ENCODE measurements at places on chromosomes 3 and 15. TPM values are rescaled to one million over a fixed set of nuclear protein-coding genes. Genes with fewer than 3 reads are reported as not detected.
A peak's percentile ranks its signal among the peaks of the same experiment; 100 is the strongest.

Gene TMC3
- not detected for total RNA-seq

GRCh38 chr15:95718441-95718840 lies 612.1 kb upstream of the NR2F2 start:
- H3K27ac ChIP-seq = no peak overlapping the region
- H3K27me3 ChIP-seq = no peaks in the 10 kb centered on the region
- H3K4me3 ChIP-seq = no peak overlapping the region
- no peak for DNase-seq
- no peaks in the 10 kb centered on the region for H3K36me3 ChIP-seq
- H3K4me1 ChIP-seq = no peaks in the 10 kb centered on the region

DNA sequence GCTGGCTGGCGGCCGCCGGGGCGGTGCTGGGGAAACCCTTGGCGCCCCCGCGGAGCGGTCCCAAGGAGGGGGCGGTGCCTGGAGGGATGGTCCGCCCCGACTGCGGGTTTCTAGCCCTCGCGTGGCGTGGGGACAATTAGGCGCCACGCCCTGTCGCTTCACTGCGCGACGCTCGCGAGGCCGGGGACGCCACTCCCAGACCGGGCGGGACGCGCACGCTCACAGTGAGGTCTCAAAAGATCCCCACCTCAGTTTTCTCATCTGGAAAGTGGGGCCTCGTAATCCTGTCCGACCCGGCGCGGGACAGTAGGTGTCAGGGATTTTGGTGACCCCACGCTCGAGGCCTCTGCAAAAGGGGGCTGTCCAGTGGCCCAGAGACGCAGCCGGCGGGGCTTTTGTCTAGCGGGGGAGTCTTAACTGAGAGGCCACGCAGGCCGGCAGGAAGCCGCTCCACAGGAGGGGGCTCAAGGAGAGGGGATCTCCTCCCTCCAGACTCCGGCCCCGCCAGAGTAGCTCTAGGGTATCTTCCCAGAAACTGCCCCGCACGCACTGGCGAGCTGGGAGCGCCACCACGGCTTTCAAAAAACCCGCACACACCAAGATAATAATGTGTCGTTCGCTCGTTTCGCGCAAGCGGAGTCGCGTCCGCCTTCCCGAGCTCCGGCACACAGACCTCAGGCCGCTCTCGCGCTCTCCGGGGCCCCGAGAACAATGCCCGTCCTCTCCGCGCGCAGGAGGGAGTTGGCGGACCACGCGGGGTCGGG lies 710 bp upstream of the CLK3 start:
- no peaks in the 10 kb centered on the region for H3K27me3 ChIP-seq
- DNase-seq = no peak
- peaks cover 11% of the 10 kb centered on the region for H3K36me3 ChIP-seq
- H3K4me1 ChIP-seq = peaks cover 24% of the 10 kb centered on the region
- peak overlapping the region; percentile 96 for H3K27ac ChIP-seq

DNA sequence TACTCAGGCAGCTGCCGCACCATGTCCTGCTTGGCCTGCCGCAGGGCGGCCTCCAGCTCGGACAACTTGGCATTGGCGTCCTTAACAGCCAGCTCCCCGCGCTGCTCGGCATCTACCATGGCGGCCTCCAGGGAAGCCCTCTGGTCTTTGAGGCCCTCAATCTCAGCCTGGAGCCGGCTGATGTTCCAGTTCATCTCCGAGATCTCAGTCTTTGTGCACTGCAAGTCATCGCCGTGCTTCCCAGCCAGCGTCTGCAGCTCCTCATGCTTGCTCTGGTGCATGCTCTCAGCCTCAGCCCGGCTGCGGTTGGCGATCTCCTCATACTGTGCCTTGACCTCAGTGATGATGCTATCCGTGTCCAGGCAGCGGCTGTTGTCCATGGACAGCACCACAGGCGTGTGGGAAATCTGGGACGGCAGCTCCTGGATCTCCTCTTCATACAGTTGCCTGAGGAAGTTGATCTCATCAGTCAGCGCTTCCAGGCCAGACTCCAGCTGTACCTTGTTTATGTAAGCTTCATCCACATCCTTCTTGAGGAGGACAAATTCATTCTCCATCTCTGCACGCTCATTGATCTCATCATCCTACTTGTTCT lies 15.5 kb upstream of the PSTPIP1 start:
- no peaks in the 10 kb centered on the region for H3K36me3 ChIP-seq
- H3K27me3 ChIP-seq = no peaks in the 10 kb centered on the region
- no peak overlapping the region for H3K4me3 ChIP-seq
- H3K27ac ChIP-seq = no peak overlapping the region

Gene TGM5
- not detected for total RNA-seq

Gene C3orf85
- not detected for total RNA-seq

GRCh38 chr3:38030126-38031021 lies 932 bp upstream of the PLCD1 start:
- H3K36me3 ChIP-seq = no peaks in the 10 kb centered on the region
- peak; percentile 50 for DNase-seq
- peak overlapping the region; percentile 82 for H3K4me3 ChIP-seq
- peaks cover 36% of the 10 kb centered on the region for H3K27me3 ChIP-seq
- no peak overlapping the region for H3K27ac ChIP-seq

DNA sequence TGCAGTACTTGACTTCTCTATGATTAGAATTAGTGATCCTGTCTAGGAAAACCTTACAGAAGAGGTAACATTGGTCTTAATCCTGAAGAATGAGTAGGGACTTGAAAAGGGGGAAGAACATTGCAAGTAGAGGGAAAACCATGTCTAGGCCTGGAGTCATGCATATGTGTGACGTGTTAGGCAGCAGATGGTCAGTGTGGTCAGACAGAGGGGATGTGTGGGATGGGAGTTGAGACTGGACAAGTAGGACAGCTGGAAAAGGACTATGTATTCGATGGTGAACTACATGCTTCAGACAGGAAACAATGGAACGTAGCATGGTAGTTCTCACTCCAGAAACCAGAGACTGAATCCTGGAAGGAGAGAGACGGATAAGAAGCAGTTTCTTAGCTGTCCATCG lies 235.6 kb upstream of the LRTM1 start:
- no peak overlapping the region for H3K27ac ChIP-seq
- H3K27me3 ChIP-seq = no peaks in the 10 kb centered on the region
- H3K4me1 ChIP-seq = no peaks in the 10 kb centered on the region
- no peaks in the 10 kb centered on the region for H3K36me3 ChIP-seq
- no peak for DNase-seq

Gene FGF7
- not detected for total RNA-seq

Gene ZNF80
- total RNA-seq = not detected

- no peak overlapping the region for H3K4me3 ChIP-seq
- no peak for DNase-seq
- no peaks in the 10 kb centered on the region for H3K4me1 ChIP-seq
- H3K27ac ChIP-seq = no peak overlapping the region
Measured at GRCh38 chr3:190673148-190673547, 159.3 kb downstream of the IL1RAP start.

GRCh38 chr3:26964836-26965235 lies 342.3 kb downstream of the LRRC3B start:
- H3K4me1 ChIP-seq = no peaks in the 10 kb centered on the region
- DNase-seq = no peak
- H3K36me3 ChIP-seq = no peaks in the 10 kb centered on the region
- H3K27me3 ChIP-seq = no peaks in the 10 kb centered on the region
- no peak overlapping the region for H3K4me3 ChIP-seq
- no peak overlapping the region for H3K27ac ChIP-seq

Gene IL17RB
- total RNA-seq = 6.2 TPM

- no peak overlapping the region for H3K4me3 ChIP-seq
- DNase-seq = no peak
- peaks cover 5% of the 10 kb centered on the region for H3K4me1 ChIP-seq
- H3K36me3 ChIP-seq = peaks cover 70% of the 10 kb centered on the region
Measured at GRCh38 chr3:138678086-138678485, 69.5 kb downstream of the FAIM start.

DNA sequence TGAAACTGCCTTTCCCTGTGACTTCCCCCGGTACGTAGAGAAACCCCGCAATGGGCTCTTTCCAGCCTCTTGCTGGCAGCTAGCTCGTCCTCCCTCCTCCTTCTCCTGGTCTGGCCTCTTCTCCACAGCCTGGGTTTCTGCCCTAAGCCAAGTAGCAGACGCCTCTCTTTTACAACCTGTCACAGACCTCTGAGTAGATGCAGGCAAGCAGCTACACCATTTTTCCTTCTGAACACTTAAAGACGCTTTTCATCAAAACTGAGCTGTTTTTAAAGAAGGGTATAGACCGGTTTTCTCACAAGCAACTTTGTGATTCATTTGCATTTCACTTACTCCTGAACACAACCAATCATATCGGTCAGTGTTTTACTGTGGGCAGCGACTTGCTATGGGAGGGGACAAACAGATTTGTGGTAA lies 32.0 kb downstream of the ADAMTSL3 start:
- DNase-seq = no peak
- no peak overlapping the region for H3K27ac ChIP-seq
- H3K27me3 ChIP-seq = no peaks in the 10 kb centered on the region
- H3K4me3 ChIP-seq = no peak overlapping the region
- no peaks in the 10 kb centered on the region for H3K4me1 ChIP-seq

DNA sequence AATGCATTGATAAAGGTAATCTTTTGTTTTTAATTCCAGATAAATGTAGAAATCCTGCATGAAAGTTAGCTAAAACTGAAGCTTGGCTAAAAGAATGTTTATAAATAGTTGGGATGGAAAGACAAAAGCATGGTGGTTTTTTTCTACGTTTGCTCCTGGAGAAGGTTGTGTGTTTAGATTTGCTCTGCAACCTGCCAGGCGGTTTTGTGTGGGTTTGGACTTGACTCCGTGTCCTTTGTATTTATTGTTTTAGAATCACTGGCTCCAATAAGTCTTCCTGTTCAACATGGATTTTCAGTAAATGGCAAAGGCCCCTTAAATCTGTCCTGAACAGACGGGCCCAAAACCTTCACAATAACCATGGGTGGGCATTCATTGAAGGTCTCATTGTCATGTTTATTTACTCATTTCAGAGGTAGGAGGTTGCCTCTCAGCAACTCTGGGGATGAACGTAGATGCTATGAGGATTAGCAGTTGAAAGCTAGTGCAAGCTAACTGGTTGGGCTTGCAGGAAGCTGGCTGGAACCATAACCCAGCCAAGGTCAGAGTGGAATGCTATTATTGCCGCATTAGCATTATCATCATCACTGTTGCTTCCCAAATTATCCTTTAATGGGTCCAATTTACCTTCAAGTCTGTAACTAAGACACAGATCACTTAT lies 60.6 kb upstream of the ADAMTS9 start:
- no peak overlapping the region for H3K27ac ChIP-seq
- peak; percentile 60 for DNase-seq
- H3K4me3 ChIP-seq = no peak overlapping the region
- H3K4me1 ChIP-seq = peaks cover 5% of the 10 kb centered on the region

GRCh38 chr3:129063841-129064482 lies 3.4 kb downstream of the GP9 start:
- no peak overlapping the region for H3K27ac ChIP-seq
- no peaks in the 10 kb centered on the region for H3K27me3 ChIP-seq
- H3K36me3 ChIP-seq = no peaks in the 10 kb centered on the region
- DNase-seq = peak; percentile 39
- no peaks in the 10 kb centered on the region for H3K4me1 ChIP-seq

Gene TCAIM
- 23.2 TPM for total RNA-seq

Gene LRRC15
- total RNA-seq = not detected

- H3K4me3 ChIP-seq = no peak overlapping the region
- DNase-seq = no peak
- H3K36me3 ChIP-seq = no peaks in the 10 kb centered on the region
- H3K27me3 ChIP-seq = no peaks in the 10 kb centered on the region
- no peak overlapping the region for H3K27ac ChIP-seq
- no peaks in the 10 kb centered on the region for H3K4me1 ChIP-seq
Measured at GRCh38 chr3:73470860-73471259, 153.9 kb downstream of the PDZRN3 start.

Gene IL5RA
- not detected for total RNA-seq

DNA sequence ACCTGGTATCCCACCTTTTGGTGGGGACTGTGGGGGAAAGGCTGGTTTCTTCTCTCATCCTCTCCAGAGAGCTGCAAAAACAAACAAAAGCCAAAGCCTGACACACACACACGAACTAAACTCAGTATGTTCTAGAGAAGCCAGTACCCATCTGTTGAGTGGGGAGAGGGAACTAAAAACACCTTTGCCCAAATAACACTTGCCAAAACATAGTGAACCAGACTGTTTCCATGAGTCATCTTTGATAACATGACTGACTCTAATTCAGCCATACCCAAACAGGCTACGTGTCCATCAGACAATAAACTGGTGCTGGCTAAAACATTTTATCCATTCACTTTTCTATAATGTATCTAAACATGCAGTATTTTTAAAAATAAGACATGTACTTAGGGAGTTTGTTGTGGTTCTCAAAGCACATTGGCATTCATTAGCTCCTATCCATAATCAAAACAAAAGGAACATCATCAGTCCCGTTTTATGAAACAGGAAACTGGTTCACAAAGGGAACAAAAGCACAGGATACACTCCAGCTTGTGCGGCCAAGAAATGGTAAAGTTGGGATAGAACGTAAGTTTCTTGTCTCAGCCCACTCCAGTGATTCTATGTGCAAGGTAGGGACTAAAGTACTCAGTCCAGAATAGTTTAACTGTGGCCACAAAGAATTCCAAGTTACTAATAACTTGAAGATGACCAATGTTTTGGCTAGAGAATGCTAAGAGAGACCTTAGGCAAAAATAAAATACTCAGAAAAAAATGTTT lies 16.1 kb downstream of the LYSMD2 start:
- peaks cover 2% of the 10 kb centered on the region for H3K4me1 ChIP-seq
- H3K4me3 ChIP-seq = no peak overlapping the region
- no peak overlapping the region for H3K27ac ChIP-seq
- no peaks in the 10 kb centered on the region for H3K27me3 ChIP-seq
- H3K36me3 ChIP-seq = no peaks in the 10 kb centered on the region

DNA sequence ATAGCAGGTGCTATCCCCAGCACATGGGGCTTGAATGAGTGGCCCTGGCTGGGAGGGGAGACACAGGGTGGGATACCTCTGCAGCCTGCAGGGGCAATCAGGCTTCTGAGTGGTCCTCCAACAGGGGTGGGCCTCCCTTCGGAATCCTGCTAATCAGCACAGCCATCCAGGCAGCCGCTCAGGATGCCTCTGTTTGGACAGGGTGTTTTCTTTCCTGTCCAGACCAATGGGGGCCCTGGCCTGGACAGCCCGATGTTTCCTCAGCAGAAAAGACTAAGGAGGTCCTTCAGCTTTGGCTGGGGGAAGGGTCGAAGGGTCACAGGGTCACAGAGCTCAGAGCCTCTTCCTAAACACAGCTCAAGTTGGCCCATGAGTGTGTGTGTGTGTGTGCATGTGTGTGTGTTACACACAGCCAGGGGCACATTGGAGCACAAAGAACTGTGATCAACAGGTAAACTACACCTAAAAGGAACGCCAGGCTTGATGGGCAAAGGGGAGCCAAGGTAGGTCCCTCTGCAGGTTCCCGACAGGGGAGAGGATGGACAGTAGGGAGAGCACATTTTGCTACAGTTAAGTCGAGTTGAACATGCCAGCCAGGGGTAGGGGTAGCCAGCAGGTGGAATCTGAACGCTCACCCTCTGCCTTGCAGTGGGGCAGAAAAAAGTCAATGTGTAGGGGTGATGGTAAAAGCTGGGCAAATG lies 1.1 kb upstream of the HAPLN3 start:
- no peaks in the 10 kb centered on the region for H3K4me1 ChIP-seq
- no peak for DNase-seq
- no peak overlapping the region for H3K27ac ChIP-seq
- peaks cover 34% of the 10 kb centered on the region for H3K27me3 ChIP-seq
- peaks cover 14% of the 10 kb centered on the region for H3K36me3 ChIP-seq
- no peak overlapping the region for H3K4me3 ChIP-seq

Gene CYP8B1
- total RNA-seq = not detected
